ENCODE measurements at places on chromosomes 11 and 22.

GRCh38 chr11:68043029-68043348, 4.2 kb downstream of the TCIRG1 start:
- DNase-seq = no peak

DNA sequence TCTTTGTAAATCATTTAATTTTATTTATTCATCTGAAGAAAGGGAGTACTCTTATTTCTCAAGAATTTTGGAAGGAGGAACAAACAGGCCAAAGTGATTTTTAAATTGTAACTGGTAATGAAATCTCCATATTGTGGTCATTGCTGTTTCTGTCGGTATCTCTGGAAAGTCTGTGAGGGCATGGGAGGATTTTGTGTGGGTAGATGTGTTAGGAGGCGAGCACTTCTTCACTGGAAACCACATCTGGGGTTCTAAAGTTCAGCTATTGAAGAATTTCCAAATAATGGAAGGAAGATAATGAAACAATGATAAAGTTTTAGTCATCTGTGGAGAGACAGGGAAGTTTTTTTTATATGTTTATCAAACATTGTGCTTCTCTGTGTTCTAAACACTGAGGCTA, 6.6 kb downstream of the TRIM34 start:
- no peak for DNase-seq

DNA sequence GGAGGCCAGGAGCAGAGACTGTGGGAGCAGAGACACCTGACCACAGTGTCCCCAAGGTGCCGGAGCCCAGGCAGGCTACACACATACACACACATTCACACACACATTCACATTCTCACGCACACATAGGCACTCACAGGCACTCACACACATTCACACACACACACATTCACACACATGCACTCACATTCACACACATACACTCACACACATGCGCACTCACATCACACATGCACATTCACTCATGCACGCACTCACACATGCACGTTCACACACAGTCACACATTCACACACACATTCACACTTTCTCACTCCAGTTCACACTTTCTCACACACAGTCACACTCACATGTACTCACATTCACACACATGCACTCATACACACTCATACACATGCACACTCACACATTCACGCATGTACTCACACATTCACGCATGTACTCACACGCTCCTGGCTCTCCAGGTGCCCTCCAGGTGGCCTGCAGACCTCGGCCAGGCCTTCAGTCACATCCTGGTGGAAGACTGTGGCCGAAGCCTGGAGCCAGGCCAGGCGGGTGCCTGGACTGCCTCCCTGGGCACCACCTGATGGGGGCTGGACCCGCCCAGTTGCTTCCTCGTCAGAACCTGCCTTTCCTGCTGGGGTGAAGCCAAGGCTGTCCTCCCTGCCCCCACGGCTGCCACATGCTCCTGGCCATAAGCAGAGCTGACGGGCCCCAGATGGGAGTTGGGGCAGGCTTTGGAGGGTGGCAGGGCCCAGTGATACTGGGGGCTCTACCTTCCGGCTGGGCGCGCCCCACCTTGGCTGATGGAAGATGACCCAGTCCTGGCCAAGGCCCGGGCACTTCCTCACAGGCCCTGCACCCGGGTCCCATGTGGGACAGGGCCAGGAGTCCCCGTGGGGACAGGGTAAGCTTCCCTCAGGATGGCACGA, 89.5 kb downstream of the WNT7B start:
- DNase-seq = no peak

GRCh38 chr11:10483584-10483983, 28.5 kb downstream of the AMPD3 start:
- DNase-seq = no peak

GRCh38 chr22:21064917-21065864, 19.4 kb downstream of the LRRC74B start:
- DNase-seq = no peak

All from SHP77 treated with DMSO at 0.1 percent for 48 hours (cell line).